Activated CD4-positive, alpha-beta T cell treated with anti-CD3 and anti-CD28 coated beads, Interleukin-2, amount 50 U/mL, for 16 hours (primary cell): ENCODE measurements at places on chromosomes 3 and 15.
A peak's percentile ranks its signal among the peaks of the same experiment; 100 is the strongest.

- peak; percentile 22 for DNase-seq
Observed at GRCh38 chr15:64842986-64843561, 1.4 kb downstream of the PLEKHO2 start.

DNA sequence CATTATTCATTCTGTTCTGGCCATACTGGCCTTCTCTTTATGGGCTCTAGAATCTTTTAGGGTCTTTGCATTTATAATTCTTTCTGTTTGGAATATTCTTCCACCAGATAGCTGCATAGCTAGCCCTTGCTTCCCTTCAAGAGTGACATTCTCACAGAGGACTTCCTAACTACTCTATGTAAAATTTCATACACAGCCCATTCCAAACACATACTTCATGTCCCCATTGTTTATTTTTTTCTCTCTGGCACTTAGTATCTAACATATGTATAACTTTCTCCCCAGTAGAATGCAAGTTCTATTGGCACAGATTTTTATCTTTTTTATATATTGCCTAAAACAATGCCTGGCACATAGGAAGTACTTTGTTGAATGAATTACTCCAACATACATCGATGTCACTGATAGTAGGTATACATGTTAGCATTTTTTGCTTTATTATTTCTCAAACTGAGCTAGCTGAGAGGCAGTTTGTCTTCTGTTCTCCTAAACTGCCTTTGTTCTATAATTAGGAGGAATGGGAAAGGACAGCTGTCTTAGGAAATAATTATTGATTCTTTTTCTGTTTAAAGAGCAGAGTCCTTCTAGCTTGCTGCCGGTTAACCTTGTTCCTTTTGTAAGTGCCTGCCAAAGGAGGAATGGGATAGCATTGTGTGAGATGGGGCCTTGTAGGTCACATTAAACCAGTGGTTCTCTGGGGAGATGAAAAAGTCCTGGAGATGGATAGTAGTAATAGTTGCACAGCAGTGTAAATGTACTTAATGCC, 7.9 kb downstream of the FAM162A start:
- no peak for DNase-seq

- DNase-seq: no peak
Observed at GRCh38 chr3:65671004-65671403, 367.7 kb downstream of the MAGI1 start.

DNA sequence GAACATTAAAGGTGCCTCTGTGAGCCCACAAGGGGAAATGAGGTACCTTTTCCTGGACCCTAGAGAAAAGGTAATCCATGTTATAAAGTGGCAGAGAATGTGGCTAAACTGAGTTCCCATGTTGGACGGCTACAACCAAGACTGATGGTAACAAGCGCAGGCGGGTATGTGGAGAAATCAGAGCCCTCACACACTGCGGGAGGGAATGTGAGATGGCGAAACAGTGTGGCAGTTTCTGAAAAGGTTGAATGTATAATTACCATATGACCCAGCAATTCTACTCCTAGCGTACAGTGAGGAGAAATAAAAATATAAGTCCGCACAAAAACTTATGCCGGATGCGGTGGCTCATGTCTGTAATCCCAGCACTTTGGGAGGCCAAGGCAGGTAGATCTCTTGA, 24.1 kb upstream of the SHISA5 start:
- no peak for DNase-seq

- no peak for DNase-seq
Observed at GRCh38 chr15:58378241-58379085, 53.3 kb upstream of the LIPC start.

- DNase-seq: no peak
Observed at GRCh38 chr3:15531346-15531745, 9.8 kb upstream of the COLQ start.

DNA sequence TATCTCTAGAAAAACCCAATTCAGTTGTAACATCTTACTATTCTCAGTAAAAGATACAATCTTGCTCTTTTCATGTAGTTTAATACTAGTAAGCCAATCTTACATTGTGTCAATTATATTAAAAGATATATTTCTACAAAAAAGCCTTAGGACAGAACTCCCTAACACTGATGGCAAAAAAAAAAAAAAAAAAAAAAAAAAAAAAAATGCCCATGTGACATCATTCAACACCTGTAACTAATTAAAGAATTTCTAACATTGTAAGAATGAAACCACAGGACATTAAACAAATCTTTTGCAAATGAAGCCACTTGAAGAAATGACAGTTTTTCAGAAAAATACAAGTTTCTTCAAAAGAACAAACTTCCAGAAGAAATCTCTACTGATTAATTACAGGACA, 119.8 kb downstream of the SUCLG2 start:
- no peak for DNase-seq

- no peak for DNase-seq
Observed at GRCh38 chr15:71508081-71508682, 302.2 kb upstream of the NR2E3 start.

GRCh38 chr15:26891448-26892181, 24.8 kb downstream of the GABRA5 start:
- DNase-seq: peak; percentile 63

GRCh38 chr3:134710313-134710680, 59.5 kb upstream of the KY start:
- no peak for DNase-seq

GRCh38 chr3:38805765-38806386, 10.1 kb downstream of the SCN10A start:
- DNase-seq: peak; percentile 58

DNA sequence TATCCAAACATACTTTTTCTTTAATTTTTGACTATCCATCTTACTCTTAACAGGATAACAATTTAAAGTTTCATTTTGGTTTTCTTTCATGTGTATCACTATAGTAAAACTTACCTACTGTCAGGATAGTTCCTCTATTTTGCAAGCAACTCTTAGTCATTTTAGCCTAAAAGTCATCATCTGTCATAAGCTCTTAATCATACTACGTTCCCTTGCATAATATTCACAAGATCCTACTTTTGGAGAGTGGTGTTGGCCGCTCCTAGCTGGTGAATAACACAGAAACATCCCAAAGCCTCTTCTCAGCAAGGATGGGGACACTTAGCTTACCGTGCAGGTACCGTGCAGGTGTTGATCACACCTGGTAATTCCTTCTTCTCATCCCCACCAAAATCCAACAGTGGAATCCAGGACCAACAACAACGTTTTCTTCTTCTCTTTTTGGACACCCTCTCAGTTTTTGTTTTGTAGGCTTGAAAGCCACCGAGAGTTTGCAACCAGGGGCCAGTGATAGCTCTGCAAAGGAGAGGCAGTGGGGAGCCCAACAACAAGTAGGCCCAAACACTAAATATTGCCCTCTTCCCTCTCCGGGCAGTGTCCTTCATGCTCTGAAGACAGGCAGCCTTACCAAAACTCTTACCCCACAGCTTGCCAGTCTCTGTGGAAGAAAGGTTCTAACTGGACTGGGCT, 433 bp downstream of the FILIP1L start:
- no peak for DNase-seq

DNA sequence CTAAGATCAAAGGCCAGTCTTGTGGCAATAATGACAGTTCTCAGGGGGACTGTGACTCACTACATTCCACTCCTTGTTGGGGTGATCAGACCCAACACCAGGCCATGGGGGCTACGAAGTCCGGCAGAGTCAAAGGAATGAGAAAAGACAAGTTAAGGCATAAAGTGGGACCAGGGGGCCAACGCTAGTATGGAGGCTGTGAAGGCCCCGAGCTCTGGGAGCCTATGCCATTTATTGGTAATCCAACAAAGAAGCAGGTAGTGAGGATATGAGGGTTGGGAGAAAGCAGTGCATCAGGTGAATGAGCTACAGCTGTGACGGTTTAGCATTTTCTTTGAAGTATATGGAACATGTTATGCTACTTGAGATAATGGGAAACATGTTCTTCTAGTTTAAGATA, 104.4 kb upstream of the C2CD4B start:
- DNase-seq: no peak

- no peak for DNase-seq
Observed at GRCh38 chr15:92882697-92883162, 17.4 kb upstream of the CHD2 start.

DNA sequence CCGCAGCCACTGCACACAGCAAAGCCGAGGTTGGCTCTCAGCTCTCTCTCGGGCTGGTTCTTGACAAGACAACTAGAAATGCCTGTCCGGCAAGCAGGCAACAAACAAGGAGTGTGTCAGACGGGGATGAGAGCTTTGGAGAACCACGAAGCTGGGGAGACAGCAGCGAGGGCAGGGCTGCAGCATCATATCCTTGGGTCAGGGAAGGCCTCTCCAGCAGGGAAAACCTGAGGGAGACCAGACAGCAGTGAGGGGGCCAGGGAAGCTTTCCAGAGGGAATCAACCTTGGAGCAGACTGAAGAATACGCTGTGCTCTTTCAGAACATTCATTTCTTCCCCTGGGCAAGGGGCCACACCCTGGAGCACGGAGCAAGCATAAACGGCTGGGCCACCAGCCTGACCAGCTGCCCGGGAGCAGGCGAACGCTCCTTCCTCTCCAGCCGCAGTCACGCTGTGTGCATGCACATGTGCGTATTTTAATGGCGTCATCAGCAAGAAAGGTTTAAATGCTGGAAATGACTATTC, 58.7 kb downstream of the CHSY1 start:
- DNase-seq: no peak
